ENCODE measurements at places on chromosomes 16 and 17.

DNA sequence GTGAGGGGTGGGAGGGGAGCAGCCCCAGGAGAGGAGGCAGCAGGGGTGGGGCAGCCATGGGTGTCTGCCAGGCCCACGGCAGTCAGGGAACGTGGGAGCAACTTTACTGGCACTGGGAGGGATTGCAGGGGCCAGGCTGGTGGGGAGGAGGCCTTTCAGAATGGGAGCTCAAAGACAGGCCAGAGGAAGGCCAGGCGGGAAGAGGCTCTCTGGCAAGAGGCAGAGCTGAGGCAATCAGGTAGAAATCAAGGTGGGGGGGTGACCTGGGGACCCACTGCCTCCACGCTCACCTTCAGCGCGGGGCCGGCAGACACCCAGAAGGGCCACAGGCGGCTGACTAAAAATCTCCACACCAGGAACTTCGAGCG is 11.9 kb upstream of the GSE1 start:
- no peak for DNase-seq

DNA sequence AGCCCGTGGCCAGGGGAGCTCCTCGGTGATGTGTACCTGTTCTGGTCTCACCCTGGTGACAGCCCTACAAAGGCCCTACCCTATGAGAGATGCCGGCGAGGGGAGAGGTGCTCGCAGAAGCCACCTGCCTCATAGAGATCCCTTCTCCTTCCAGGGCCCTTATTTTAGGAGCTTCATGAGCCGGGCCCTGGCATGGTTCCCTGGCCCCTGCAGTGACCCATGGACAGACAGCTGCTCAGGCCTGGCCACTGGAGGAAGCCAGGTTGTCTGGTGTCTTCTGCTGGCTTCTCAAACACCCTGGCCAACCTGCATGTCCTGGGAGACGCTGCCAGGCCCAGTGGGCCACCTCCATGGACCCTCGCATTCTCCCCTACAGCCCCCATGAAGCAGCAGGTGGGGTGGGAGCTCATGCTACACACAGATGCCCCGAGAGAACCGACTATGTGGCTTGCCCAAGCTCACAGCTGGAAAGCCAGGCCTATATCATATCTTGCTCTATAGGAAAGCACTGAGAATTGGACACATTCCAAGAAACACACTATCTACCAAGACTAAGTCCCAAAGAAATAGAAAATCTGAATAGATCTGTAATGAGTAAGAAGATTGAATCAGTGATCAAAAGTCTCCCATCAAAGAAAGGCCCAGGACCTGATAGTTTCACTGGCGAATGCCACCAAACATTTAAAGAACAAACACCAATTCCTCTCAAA is 7.2 kb upstream of the AATK start:
- DNase-seq = no peak

DNA sequence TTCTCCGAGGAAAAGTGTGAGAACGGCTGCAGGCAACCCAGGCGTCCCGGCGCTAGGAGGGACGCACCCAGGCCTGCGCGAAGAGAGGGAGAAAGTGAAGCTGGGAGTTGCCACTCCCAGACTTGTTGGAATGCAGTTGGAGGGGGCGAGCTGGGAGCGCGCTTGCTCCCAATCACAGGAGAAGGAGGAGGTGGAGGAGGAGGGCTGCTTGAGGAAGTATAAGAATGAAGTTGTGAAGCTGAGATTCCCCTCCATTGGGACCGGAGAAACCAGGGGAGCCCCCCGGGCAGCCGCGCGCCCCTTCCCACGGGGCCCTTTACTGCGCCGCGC is at the start of gene ERBB2:
TSS of gene ERBB2 (plus strand) at position 247 of the 330 bp plus-strand sequence. CDS start 175 bp downstream, outside the sequence.
- peak; percentile 83 for DNase-seq

GRCh38 chr17:72719578-72720493 is 372.7 kb downstream of the SLC39A11 start:
- no peak for DNase-seq

All from EL (cell line).